Liver (tissue), 10 donors: ENCODE measurements at places on chromosomes 7 and 10. TPM values are rescaled to one million over a fixed set of nuclear protein-coding genes. Genes with fewer than 3 reads are reported as not detected.

PRSS37 gene
- total RNA-seq = not detected

TRIL gene
- total RNA-seq = 0.47 TPM

MET gene
- total RNA-seq = 39.9 TPM

SFTPD gene
- total RNA-seq = 0.17 TPM

ANKRD30A gene
- total RNA-seq = not detected

LRRC61 gene
- total RNA-seq = 12.0 TPM

ASZ1 gene
- total RNA-seq = 0.08 TPM

CPA2 gene
- not detected for total RNA-seq

DNA sequence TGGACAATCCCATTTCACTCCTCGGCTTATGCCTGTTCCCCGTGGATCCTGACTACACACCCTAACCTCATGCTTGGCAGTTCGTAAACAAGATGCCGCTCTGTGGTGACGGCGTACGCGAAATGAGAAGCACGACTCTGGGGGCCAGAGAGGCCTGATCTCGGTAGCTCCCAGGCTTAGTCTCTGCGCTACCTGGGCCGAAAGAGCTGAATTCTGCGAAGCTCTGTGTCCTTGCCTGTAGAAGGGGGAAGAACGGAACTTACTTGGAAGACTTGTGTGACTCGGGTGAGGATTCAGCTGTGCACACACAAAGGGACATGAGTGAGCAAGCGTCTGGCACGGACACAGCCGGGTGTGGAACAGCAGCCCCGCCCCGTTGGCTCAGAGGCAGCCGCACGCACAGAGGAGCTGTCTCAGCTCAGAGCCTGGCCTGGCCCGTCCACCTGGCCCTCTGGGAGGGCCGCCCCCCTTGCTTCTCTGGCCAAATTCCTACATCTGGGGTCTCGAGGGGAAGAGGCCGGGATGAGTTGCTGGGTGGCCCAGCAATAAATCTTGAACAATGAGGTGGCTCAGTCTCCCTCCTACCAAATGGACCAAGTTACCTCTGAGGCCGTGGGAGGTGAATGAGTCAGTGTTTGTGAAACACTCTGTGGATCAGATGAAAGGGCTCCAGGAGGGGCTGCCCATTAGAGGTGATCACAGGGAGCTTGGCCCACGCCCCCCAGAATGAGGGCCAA lies 83.8 kb downstream of the PDGFA start:
- DNase-seq = no peak

DNA sequence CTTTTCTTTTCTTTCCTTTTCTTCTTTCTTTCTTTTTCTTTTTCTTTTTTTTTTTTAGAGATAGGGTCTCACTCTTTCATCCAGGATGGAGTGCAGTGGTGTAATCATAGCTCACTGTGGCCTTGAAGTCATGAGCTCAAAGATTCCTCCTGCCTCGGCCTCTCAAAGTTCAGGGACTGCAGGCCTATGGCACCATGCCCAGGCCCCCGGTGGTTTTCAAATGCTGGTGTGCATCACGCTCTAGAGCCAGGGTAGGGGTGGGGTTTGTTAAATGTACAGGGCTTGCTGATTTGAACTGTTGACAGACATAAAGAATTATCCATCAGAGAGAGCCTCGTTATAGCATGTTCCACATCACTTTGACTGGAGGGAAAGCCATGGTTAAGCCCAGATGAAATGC lies 5.8 kb downstream of the MINDY4 start:
- no peak for DNase-seq

GRCh38 chr7:28125431-28126409 lies 54.9 kb downstream of the JAZF1 start:
- DNase-seq = no peak

DNA sequence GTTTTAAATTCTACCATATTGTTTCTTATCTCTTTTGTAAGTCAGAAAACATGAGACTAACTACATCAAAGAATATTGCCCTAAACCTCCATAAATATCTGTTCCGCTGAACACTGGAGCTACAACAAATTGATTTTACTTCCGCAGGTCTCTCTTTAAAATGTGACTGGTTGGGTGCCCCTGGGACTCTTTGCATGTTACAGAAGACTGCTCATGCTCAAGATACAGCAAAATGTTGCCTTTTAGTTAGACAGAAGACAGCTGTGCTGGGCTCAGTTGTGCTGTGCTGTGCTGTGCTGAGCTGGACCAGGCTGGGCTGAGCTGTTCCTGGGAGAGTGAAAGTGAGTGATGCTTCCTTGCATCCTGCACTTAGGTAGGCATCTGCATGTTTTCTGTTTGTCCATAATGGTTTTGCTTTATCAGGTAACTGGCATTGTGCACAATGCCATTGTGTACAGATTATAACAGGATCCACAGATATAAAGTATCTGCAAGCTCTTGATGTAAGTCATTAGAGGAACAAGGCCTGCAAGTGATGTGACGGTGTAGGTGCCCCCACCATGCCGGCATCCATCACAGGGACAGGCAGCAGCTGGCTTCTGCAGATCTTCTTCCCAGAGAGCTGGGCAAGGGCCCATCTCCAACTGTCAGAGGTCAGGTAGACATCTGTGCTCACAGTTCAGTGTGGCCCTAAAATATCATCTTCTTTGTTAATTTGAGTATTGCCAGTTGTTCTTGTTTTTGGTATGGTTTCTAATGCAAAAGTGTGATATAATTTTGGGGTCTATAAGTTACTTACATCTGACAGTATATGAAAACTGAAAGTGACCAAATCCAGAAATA lies 972.5 kb upstream of the CELF2 start:
- no peak for DNase-seq

DNA sequence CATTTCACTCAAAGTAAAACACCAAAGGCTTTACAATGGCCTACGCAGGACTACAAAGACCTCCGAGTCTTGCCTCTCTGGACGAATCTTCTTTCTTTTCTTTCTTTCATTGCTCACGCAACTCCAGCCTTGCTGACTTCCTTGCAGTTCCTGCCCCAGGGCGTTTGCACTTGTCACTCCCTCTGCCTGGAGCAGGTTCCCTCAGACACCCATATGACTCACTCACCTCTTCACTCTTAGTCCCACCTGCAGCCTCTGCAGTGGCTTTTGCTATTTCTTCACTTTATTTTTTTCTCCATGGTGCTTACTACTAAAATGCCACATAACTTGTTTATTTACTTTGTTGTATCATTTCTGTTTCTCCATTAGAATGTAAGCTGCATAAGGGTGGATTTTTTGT lies 33.1 kb downstream of the GHRHR start:
- DNase-seq = no peak

DNA sequence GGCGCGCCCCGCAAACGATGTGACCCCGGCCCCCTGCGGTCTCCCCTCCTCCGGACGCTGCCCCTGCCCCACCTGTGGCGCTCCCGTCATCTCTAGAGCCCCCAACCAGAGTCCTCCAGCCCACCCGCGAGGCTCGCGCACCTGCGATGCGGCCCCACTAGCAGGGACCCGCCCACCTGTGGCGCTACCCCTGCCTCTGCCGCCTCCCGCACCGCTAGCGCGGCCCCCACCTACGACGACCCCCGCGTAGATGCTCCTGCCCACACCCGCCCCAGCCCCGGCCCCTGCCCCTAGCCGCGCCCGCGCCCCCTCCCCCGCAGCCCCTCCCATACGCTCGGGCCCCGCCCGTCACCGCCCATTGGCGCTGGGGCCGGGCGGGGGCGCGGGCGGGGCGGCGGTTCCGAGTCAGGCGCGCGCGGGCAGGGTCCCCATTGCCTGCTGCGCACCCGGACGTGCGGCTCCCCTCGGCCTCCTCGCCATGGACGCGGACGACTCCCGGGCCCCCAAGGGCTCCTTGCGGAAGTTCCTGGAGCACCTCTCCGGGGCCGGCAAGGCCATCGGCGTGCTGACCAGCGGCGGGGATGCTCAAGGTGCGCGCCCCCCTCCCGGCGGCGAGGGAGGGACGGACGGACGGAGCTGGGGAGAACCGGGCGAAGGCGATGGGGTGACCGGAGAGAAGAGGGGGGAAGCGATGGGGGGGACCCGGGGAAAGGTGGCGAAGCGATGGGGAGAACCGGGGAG lies at the start of gene PFKP:
TSS of gene PFKP (plus strand) at position 431 of the 741 bp plus-strand sequence. CDS start at position 479, 48 bp downstream.
- DNase-seq = no peak

- DNase-seq = peak; percentile 67
Measured at GRCh38 chr7:92836489-92836999, at the start of gene CDK6. Gene CDK6, minus strand, starts transcription at chr7:92836573. Its CDS starts 3,250 bp downstream, at chr7:92833323.

GRCh38 chr10:53325066-53325465 lies 552.5 kb upstream of the MBL2 start:
- no peak for DNase-seq

GRCh38 chr7:30260246-30260768 lies 24.1 kb upstream of the ZNRF2 start:
- DNase-seq = no peak

GRCh38 chr7:50092579-50093491 lies at the start of gene ZPBP:
Gene ZPBP, minus strand, starts transcription at chr7:50093246. Its CDS starts 52 bp downstream, at chr7:50093194.
- no peak for DNase-seq

DNA sequence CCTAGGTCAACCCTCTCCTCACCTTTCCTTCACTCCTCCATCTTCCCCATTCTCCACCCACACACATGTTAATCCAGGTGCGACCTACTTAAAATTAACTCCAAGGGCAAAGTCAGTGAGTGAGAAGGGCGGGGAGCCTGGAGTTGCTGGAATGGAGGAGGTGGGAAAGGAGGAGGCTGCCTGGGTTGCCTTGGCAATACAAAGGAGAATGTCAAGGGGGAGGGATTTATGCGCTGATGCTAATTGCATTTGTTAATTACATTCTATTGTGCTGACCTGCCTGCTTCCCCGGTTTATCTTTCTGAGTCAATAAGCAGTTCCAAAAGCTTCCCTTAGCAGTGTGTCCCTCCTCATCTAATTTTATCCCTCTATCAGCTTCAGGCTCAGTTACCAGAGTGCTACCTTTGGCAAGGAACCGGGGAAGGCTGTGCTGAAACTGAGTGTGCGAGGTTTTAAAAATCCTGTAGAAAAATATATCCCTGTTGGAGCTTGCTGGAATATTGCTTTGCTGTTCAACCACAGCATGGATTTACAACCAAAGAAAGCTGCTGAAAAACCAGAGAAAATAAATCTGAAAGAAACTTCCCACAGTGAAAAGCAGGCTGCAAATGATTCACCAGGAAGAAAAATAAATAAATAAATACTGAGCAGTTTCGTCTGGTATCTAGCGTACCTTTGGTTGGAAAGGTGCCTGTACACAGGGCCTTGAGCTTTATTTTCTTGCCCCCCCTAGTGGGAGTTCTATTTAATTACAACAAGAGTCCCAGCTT lies 113.2 kb upstream of the DGKB start:
- DNase-seq = no peak

DNA sequence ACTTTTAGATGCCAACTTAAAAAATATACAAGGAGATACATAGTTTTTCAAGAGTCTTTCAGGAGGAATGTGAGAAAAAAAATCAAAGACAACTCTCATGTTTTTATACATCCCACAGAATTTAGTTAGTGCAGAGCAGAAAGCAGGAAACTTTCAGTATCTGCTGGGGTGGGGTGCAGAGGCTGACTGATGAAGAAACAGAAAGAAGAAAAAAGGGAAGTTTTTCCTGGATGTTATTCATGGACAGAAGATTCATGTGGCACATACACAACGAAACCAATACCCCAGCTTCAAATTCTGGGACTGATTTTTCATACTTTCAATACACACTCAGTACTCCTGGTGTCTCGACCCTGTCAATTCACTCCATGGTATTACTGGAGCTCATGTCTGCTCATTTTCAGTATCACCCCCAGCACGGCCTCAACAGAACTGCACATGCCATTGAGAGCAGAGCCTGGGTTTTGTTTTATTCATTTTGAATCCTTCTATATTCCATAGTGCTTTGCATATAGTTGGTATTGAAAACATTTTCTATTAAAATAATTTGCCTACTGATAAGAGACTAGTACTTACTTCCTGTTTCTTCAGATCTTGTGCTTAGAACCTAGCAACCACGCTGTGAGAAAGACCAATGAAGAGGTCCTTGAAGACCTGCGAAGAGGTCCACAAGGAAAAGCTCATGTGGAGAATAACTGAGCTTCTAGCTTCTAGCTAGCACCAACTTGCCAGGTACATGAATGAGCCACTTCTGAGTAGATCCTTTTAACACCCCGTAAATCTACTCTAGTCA lies 49.0 kb downstream of the NDUFB2 start:
- no peak for DNase-seq

DNA sequence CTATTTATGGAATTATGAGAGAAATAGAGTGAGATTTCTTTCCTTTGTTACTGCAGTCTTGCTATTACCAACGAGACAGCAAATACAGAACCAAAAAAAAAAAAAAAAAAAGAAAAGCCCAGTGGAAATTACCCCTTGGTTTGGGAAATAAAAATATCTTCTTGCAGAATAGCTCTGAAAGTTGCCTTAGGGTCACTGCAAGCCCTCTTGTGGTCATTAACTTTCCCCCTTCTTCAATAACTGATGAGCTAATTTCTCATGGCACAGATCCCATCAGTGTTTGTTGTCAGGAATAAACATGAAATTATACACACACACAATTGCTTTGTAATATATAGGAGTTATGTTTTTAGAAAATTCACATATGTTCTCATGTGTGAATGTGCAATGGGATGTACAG lies 111.0 kb upstream of the FEZF1 start:
- no peak for DNase-seq

- no peak for DNase-seq
Measured at GRCh38 chr7:49866910-49867309, 93.5 kb downstream of the VWC2 start.

DNA sequence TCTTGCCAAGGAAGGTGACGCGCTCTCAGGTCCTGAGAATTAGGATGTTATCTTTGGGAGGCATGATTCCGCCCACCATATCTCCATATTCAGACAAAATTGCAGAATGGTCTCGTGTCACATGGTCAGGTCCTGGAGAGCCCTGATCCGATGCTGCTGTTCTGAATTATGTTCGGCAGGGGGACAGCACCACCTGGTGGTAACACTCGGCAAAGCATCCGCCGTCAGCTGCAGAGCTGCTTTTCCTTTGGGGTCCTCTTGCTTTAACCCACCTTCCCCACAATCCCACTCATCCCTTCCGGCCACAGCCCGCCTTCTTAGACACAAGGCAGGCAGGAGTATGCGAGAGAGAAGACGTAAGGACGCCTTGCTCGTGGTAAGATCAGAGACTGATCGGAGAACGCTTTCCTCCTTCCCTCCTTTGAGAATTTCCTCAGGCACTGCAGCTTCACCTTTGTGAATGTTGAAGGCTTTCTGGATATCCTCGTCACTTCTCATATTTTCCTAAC lies 327.8 kb upstream of the C7orf33 start:
- peak; percentile 76 for DNase-seq

GRCh38 chr7:88357294-88357693 lies 50.6 kb upstream of the STEAP4 start:
- no peak for DNase-seq

DNA sequence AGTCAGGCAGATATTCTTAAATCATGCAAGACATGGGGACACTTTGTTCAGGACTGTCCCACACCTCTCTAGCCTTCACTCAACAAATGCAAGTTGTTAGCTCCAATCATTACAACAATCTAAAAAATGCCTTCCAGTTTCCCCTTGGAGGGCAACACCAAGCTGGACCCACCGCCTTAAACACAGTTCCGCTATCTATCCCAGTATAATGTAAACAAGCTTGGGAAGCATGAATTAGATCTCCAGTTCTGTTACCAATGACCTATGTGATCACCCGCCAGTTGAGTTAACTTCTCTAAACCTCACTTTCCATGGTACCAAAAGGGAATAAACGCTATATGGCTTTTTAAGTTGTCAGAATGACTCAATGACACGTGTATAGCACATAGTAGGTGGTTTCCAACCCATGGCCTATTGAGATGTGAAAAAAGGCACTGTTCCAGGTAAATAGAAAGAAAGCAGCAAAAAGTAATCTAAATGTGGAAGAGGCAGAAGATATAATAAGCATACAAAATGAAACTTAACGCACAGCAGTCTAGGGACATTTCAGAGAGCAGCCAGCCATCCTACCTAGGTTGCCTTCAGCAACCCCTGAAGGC lies 2.4 kb upstream of the REEP3 start:
- DNase-seq = no peak
